ENCODE measurements at places on chromosomes 6 and 20.

DNA sequence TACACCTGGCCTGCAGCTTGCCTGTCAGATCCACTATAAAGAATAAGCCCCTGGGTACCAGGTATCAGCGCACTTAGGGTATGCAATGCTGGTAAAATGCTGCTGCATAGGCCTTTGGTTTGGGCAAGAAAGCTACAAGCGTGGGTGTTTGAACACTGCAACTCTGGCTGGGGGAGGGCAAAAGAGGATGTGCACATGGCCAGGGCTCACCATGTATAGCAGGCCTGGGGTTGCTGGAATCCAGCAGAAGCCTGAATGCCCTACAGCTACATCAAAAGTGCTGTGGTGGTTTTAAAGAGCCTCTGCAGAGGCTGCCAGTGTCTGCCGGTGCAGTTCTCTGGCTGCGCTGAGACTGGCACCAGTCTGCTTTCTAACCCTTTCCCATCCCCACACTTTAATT is 51.7 kb downstream of the UQCC1 start:
- DNase-seq, result no peak

DNA sequence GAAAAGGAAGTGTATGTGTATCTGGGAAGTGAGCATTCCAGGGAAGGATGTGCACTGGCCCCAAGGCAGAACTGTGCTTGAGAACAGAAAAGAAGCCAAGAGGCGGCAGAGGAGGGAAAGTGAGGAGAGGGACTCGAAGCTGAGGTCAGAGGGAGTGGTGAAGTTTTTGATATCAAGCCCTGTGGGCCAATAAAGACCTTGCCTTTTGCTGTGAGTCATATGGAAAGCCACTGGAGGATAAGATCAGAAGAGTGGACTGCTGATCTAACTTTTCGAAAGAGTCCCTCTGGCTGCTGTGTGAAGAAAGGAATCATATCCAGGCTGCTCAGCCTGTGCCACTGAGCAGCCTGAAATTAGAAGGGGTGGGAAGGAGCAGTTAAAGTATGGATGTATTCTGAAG is 99.4 kb downstream of the EYA4 start:
- no peak for DNase-seq

GRCh38 chr6:21529431-21529830 is 64.1 kb upstream of the SOX4 start:
- DNase-seq, result no peak

GRCh38 chr20:44405257-44405656 is 49.8 kb downstream of the HNF4A start:
- peak; percentile 10 for DNase-seq

DNA sequence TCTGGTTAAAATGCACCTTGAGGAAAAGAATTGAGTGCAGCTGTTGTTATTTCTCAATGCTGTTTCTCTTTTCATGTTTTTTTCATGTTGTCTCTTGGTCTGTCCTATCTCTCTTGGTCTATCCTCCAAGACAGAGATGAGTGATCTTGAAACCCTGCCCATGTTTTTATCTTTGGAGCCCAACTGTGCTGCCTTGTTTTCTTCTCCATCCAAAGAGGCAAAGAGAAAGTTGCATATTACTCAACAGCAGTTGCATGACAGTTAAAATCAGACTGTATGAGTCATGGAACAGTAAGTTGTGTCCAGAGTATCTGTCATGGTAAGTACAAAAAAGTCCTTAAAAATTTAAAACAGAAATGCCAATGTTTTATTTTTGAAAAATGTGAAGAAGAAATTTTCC is 26.2 kb downstream of the BCAS1 start:
- no peak for DNase-seq

- no peak for DNase-seq
Measured at GRCh38 chr20:4170621-4171537, 155.5 kb upstream of the RNF24 start.

DNA sequence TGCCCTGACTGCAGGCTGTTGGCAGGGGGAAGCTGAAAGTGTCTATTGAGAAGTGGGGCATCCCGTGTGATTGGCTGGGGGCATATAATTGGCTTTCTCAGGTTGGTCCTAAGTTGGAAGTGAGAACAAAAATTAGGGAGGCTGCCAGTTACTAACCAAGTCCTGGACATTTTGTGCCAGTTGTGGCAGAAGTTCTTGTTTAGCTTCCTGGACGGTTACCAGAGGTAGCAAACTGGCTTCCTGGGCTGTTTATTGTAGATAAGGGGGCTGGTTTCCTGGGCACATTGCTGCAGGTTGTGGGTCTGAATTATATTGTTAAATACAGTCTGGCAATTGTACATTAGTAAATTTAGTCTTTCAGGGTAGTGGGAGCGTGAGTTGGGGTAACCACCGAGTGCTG is 50.6 kb upstream of the SLC2A12 start:
- no peak for DNase-seq

DNA sequence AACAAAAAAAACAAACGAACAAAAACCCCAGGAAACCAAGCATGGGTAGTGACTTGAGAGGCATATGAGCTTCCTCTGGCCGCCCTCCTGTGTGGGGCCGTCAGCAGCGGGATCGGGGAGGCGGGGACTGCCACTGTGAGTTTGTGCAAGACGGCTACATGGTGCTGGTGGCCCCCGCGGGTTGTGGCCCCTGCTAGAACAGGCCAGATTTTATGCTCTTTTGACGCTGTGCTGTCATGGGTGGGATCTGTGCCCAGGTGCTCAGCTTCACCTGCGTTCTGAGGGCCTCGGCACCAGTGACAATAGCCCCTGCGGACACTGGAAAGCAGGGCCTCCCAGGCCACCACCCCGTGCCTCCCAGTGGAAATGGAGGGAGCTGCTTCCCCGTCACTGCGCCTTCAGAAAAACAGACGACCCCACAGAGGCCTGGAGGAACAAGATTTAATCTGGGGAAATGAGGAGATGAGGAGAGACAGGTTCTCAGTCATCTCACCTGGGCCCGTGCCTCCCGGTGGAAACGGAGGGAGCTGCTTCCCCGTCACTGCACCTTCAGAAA is 4.7 kb upstream of the KCNQ2 start:
- no peak for DNase-seq

- no peak for DNase-seq
Measured at GRCh38 chr20:45924391-45925261, 9.9 kb upstream of the PCIF1 start.

GRCh38 chr6:74480561-74480960 is 725.3 kb downstream of the COL12A1 start:
- no peak for DNase-seq

GRCh38 chr20:36472637-36473090 is 68.7 kb upstream of the MYL9 start:
- no peak for DNase-seq

GRCh38 chr20:36989797-36990196 is 38.3 kb upstream of the SAMHD1 start:
- DNase-seq, result no peak

- peak; percentile 87 for DNase-seq
Measured at GRCh38 chr6:159692303-159693127, 526 bp downstream of the SOD2 start.

DNA sequence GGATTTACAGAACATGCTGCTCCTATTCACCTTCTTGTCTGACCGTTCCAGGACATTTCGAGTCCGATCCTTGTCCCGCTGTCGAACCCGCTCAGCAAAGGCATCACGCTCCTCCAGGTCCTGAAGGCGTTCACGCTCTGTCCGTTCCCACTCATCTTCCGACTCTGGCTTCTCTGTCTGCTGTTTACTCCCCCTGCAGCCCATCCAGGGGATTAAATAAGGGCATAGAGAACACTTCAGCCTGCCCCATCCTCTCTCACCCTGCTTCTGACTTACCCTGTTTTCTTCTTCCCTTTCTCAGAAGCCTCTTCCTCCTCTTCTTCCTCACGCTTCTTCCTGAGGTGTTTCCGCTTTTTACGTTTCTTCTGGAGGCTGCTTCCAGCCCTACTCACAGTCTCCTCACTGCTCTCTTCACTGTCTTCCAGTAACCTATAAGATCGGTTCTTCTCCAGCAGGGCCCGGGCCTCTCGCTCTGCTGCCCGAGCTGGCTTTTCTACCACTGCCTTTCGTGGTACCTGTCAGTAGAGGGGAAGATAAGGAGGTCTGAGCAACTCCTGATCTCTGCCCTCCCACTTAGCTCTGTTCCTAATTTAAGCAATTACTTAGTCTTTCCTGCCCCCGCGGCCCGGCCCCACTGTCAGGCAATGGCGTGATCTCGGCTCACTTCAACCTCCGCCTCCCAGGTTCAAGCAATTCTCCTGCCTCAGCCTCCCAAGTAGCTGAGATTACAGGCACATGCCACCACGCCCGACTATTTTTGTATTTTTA is 1.9 kb downstream of the DHX16 start:
- no peak for DNase-seq

DNA sequence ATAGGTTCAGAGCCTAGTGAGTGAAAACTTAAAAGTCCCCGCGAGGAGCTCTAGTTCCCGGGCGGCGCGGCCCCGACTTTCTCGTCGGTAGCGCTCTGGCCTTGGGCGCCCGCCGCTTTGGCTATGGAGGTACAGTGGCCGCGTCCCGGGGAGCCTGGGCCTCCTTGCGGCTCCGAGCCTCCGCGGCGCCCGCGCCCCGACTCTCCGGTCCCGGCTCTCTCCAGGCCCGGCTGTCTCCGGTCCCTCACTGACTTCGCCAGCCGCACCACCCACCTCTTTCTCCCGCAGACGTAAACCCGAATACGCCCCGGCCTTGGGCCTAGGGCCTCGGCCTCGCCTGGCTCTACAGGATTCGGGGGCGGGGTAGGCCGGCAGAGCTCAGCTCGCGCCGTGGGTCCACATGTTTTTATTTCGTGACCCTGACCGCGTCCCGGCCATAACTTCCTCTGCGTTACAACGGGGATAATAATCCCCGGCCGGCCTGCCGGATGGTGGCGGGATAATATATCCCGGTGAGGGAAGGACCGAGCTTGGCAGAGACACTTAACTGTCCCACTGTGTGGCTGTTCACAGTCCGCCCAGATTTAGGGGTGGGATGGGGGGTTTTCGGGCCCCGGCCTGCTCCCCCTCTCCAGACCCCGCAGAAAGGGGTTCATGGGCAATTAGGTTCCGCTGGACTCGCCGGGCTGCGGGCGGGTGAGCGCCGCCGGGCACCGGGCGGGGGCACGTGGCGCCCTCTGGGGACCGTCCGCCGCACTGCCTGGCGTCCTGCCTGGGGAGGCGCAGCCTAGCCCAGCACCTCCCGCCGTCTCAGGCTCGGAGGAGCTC is 10.0 kb upstream of the TBX18 start:
- peak; percentile 88 for DNase-seq

- DNase-seq, result no peak
Measured at GRCh38 chr6:36753671-36754405, 56.2 kb downstream of the RAB44 start.

- DNase-seq, result no peak
Measured at GRCh38 chr6:65943051-65943450, 236.0 kb upstream of the EYS start.

DNA sequence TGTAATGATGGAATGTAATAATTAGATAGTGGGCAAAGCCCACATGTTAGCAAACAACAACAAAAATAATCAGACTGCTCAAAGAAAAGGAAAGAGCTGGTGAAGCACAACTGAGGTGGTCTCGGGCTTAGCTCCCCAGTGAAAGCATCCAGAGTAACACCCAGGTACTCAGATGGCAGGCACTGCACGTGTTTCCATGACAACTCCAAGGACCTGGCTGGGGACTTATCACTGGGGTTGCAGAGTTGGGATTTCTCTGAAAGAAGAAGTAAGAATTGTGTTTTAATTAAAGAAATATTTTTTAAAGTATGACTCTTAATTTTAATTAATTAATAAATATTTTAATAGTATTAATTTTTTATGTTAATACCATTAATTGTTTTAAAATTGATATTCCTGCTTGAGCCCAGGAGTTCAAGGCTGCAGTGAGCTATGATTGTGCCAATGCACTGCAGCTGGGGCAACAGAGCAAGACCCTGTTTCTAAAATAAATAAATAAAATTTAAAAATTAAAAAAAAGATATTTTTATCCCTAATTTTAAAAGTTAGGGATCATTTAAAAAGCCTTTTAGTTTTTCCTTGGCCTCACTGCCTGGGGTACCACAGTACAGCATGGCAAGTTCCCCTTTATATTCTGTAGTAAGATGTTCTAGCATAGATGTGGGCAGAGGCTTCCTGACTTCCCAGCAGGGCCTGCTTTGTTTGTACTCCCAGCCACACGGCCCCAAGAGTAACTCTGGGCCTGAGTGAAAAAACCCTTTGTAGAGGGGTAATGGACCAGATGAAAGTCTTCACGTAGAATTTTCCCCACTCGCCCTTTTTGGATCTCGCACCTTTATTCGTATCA is 42.2 kb upstream of the UST start:
- DNase-seq, result peak; percentile 3

DNA sequence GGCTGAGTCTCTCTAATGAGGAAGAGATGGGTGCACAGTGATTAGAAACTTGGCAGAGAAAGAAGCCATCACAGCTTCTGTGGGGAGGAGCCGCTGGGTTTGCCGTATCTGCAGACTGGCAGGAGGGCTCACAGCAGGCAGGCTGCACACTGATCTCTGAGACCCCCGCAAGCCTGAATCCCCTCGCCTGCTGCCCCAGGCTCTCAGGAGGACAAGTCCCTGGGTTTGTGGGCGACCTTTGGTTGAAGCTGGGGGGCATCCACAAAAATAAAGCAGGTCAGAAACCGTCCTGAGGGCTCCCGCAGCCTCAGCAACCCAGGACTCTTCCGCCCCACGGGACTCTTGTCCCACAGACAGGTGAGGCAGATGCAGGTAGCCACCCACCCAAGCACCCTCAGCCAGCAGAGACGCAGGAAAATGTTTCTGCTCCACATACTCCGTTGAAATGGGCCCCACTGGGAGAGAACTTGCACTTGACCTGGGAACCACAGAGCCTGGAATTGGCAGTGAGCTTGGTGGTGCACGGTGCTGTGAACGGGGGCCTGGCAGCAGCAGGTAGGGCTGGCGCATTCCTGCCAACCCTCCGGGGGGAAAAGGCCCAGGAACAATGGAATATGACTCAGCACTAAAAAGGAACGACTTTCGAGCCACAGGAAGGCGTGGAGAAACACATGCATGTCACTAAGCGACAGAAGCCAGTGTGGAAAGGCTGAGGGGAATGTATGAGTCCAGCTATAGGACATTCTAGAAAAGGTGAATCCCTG is 89.9 kb downstream of the YTHDF1 start:
- no peak for DNase-seq

DNA sequence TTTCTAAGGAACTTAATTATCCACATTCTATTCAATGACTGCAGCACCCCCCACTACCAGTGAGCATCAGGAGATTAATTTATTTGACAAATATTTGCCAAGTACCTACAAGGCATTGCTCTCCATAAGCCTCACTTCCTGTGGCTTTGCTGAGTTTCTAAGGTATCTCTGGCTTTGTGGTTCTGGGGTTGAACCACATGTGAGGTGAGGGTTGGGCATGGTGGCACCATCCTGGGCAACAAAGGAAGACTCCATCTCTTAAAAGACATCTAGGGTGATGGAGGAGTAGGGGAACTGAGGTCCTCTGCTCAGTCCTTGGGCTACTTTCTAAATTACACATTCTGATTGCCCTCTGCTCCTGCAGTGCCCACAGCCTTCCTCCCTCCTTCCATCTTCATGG is 25.5 kb upstream of the WFDC2 start:
- DNase-seq, result no peak

- DNase-seq, result no peak
Measured at GRCh38 chr6:12077021-12077710, 65.1 kb downstream of the HIVEP1 start.

- no peak for DNase-seq
Measured at GRCh38 chr6:1702580-1703051, 92.9 kb downstream of the FOXC1 start.

- no peak for DNase-seq
Measured at GRCh38 chr6:126300735-126301134, 39.2 kb upstream of the CENPW start.

All from NCI-H1417 (cell line).